Articular chondrocyte of knee joint (primary cell): ENCODE measurements at places on chromosomes 1 and 21. TPM values are rescaled to one million over a fixed set of nuclear protein-coding genes. Genes with fewer than 3 reads are reported as not detected.

The WNT9A gene
- total RNA-seq = 0.52 and 0.76 TPM in 2 replicates

The BSND gene
- total RNA-seq = not detected in 2 replicates

The C1orf52 gene
- 13.5 and 14.6 TPM in 2 replicates for total RNA-seq

The OVAAL gene
- 0.11 TPM in 1 of 2 replicates, not detected in the other for total RNA-seq

The TDRKH gene
- total RNA-seq = 2.5 and 3.2 TPM in 2 replicates

The CD58 gene
- total RNA-seq = 14.6 and 16.3 TPM in 2 replicates

The MX2 gene
- 0.52 and 0.76 TPM in 2 replicates for total RNA-seq

The DCDC2B gene
- not detected in 2 replicates for total RNA-seq
